ENCODE measurements at places on chromosomes 5 and 9.

- peak; percentile 91 for DNase-seq
Measured at GRCh38 chr9:128902351-128903078, 18.3 kb upstream of the PHYHD1 start.

DNA sequence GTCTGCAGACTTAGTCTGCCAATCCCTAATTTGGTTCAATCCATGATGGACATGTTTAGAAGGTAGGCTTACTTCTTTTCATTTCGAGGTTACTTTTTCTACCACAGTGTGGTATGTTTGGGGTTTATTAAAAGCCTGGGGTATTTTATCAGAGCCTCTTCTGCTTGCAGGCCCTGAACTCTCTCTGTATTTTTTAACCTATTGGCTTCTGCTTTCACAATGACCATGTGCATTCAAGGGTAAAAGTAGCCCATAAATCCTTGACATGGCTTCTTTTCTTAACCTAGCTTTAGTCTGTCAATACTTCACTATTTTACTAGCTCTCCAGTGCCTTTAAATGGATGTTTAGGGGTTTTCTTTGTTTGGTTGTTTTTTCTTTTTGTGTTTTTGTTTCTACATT, 286.6 kb downstream of the FER start:
- no peak for DNase-seq

DNA sequence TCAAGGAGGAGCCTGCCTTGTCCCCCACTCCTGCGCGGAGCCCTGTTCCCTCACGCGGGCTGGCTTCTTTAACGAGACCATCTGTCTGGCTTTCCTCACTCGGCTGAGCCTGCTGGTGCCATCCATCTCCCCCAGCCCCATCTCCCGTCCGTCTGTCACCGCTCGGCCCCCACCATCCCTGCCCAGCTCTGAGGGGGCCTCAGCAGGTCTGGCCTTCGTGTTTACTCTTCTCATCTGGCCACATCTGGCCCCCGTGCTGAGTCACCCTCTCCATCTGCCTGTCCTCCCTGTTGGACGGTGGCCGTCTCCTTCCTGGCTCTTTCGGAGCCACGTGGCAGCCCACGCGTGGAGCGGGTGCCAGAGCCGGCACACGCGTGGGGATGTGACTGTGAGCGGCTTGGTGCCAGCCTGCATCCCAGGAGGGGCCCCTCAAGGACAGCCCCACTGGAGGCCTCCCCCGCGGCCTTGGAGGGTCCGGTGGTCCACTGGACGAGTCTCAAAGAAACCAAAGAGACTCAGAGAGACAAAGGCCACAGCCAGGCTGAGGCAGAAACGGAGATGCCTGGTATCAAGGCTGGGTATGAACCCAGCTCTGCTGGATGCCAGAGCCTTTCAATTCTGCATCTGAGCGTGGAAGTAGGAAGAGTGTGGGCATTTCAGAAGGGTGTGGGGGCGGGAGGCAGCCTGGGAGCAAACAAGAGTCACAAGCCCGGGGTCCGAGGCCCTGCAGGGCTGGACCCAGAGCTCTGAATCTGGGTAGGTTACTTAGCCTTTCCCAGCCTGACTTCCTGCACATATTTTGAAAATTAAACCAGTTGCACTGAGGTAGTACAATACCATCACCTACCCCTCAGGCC, 76.7 kb upstream of the UNC5A start:
- peak; percentile 59 for DNase-seq

DNA sequence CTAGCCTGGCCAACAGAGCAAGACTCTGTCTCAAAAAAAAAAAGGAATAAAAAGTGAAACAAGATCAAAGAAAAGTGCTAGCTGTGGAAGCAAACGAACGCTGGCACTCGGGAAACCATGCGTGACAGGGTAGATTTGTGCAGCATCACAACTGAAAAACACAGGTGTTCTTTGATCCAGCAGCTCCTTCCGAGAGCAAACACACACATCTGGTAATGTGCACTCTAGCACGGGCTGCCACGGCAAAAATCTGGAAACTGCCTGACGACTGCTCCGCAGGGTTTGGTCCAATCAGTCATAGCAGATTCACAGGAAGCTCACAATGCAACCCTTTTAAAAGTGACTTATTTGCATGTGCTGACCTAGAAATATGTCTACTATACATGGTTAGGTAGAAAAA, 80.0 kb downstream of the SYK start:
- DNase-seq: no peak

DNA sequence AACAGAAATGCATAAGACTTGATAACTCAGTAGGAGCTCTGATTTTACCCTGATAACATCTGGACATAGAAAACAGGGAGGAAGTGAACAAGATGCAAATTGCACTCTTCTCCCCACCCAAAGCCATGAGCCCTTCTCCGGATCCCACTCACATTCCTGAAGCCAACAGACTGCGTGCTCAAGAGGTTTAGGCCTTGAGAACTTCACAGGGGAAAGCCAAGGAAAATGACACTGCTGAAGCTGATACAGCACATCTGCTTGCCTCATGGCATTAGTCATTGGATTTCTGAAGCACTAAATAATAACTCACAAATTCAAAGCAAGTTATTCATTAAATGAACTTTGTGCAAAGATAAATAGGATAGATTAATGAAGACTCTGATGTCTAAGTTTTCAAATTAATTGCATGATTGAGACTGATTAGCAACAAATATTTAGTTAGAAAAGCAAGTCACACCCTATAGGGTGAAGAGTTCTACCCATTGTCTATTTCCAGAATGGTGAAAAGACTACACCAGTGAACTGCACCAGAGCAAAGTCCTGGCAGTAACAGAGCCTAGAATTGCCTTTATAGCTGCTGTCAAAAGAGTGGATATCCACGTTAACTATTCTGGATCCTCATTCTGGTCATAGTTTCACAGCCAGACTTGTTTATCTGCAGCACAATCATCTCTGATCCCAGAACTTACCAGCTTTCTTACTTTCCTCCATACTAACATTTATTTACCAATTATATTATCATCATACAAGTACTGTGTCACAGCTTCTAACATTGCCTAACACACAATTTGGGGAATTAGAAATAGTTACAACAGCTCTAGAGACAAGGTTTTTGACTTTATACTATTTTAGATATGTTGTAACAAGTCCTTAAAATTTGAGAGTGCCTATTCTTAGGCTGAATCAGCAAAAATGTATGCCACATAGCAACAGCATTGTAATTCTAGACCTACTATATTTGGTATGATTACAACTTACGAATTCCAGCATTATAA, 432.1 kb upstream of the RGMB start:
- DNase-seq: no peak
